Skeletal muscle cell (primary cell): ENCODE measurements at places on chromosomes 11 and 22.

- DNase-seq = no peak
Measured at GRCh38 chr22:20384865-20385264, 9.1 kb upstream of the ZNF74 start.

DNA sequence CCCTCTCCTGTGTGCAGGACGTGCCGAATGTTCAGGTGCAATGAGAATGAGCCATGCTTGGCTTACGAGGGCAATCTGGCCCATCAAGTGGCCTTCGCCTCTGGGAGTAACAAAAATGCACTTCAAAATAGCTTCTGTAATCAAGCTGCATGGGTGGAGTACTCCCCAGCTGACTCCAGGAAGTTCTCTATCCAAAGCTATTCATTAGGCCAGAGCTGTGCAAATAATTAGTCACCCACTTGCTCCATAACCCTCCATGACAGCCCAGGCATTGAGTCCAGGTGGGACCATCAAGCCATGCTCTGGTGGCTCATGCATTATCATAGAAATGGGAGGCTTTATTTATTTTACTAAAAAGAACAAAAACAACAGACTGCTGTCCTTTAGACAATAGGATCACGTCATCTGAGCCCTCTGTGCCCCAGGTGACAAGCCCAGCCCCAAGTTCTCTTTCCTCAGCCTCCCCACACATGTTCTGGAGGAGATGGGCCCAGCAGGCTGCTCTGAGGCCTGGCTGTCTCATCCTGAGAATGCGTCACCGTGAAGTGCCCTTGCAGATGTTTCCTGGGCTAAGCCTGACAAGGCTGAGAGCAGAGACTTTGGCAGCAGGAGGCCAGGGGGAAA is 244.7 kb downstream of the ETS1 start:
- peak; percentile 66 for DNase-seq

GRCh38 chr11:235609-235996 is 539 bp downstream of the SIRT3 start:
- DNase-seq = no peak

DNA sequence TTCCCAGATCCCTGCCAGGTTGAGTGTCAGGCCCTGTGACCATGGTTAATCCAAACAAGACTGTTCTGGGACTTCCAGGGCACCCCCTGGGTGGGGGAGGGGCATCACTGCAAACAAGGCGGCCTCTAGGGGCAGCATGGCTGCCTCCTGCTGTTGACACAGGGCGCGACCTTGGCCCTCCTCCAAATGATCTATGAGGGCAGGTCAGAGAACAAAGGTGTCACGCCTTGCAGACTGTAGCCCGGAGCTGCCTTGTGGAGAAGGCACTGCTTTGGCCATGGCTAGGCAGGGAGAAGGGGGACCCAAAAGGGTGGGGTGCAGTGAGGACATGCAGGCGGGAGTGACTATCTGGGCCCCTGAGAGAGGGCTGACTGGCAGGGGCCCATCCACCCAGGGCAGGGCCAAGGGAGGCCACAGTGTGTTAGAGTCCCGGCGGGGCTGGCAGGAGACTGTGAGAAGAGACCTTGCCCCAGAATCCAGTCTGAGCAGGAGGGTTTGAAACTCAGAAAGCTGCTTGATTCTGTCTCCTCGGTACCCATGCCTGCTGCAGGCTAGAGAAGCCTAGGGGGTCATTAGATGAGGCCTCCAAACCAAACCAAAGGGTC is 35.6 kb downstream of the KCNC1 start:
- no peak for DNase-seq

GRCh38 chr11:44617671-44618461 is 52.4 kb downstream of the CD82 start:
- DNase-seq = no peak
